Activated effector memory CD4-positive, alpha-beta T cell treated with anti-CD3 and anti-CD28 coated beads, Interleukin-2, amount 50 U/mL, for 16 hours (primary cell): ENCODE measurements at places on chromosomes 2 and 18.

DNA sequence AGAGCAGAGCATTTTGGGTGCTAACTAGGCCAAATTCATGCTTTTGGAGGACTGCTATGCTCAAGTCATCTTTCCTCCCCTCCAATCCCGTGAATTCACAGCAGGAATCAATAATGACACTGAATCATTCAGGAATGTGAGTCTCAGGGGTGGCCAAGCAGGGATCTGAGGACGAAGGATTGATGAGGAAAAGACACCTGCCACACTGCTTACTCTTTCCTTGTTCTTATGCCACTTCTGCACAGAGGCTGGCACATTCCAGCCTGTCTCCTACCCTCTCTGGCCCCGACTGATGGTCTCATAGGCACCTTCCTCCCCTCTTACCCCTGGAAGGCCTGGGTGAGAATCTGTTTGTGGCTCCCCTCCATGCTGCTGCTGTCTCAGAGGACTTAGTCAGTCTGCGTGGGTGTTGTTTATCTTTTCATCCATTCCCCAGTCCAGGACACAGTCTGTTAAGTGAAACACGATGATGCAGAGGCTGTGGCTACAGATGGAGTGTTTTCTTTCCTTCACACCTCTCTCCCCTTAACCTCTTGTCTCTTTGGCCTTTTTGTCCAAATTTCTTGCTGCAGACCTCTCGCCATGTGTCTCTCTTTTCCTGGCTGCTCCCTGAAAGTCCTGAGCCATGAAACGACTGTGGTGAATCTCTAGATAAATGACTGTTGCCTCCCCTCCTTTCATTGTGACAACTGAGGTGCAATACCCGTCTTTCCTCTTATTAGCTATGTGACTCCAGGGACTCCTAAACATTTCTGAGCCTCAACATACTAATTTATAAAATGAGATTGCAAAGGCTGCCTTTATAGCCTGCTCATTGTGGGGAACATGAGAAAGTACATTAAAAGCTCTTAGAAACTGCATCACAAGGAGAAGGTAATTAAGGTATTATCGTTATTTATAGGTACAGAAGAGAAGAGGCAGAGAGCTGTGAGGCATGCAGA, 86.9 kb downstream of the RDH14 start:
- no peak for DNase-seq

- DNase-seq: no peak
Measured at GRCh38 chr2:179248024-179248348, 16.6 kb downstream of the SESTD1 start.

DNA sequence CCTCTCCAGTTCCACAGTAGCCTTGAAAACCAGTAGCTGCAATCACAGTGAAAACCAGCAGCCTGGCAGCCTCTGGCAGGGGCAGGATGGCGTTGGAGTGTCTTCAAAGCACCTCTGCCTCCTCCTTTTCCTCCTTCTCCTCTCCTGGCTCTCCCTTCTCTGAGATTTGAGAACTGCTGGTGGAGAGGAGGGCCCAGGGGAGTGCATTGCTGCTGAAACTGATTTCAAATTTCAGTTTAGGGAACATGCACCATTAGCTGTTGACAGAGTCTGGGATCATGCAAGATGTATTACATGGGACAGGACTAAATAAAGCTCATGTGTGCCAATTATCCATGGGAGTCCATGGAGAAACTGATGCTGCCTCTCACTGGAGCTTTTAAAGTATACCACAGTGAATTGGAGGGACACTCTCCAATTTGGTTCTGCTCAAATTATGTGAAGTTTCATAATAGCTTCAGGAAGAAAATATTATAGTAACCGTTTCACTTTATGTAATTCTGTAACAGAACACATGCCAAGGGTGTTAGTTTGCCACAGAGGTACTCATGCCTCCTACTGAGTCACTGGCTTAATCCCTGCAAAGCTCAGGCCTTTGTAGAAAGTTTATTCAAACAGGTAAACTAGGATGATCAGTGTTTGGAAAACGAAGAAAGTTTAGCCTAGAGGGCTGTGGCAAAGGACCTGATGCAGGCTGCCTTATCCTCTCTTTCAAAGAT, 146.1 kb downstream of the PRPF40A start:
- DNase-seq: no peak

DNA sequence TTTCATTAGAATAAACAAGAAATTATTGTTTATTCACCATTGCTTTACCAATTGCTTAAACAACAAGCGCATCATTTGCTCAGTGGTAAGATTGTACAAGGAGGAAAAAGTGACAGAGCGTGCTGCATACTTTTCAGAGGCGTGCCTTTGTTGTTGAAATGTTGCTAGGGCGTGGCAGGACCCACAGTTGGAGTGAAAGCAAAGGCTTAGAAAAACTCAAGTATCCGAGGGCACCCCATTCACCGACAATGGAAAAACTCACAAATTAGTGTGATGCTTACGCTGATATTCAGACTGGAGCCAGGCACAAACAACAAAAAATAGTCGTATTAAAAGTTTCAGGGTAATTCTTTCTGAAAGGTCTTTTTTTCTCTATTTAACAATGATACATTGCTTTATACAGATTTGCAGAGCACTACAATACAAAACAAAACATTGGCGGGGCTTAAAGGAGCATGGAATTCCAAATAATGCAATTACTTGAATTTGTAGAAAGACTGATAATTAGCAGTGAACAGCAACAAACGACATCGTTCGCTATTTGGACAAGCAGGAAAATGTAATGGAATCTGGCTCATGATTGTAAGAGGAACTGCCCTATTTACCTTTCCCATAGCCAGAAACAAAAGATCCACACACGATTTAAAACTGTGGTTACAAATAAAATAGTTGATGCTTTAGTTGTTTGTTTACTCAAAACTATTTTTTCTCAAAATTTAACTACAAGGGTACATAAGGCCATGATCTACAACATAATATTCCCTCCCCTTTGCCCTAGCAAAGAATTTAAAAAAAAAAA, 37.8 kb upstream of the RTTN start:
- DNase-seq: no peak

GRCh38 chr18:9737472-9738121, 29.5 kb downstream of the RAB31 start:
- DNase-seq: no peak

DNA sequence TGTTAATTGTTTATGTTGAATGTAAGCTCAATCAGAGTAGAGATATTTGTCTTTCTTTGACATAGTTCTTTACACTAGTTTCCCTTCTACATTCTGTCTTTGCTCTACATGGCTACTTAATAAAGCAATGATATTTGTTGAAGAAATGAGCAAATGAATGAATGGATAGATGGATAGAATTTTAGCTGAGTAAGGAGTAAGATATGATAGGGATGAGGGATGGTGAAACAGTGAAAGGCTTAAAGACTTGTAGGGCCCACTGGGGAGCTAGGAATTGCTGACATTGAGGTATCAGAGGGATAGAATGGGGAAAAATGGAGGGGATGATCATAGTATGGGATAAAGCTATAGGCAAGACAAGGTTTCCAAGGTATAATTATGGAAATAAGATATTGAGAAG, 361.6 kb upstream of the SPHKAP start:
- DNase-seq: no peak

DNA sequence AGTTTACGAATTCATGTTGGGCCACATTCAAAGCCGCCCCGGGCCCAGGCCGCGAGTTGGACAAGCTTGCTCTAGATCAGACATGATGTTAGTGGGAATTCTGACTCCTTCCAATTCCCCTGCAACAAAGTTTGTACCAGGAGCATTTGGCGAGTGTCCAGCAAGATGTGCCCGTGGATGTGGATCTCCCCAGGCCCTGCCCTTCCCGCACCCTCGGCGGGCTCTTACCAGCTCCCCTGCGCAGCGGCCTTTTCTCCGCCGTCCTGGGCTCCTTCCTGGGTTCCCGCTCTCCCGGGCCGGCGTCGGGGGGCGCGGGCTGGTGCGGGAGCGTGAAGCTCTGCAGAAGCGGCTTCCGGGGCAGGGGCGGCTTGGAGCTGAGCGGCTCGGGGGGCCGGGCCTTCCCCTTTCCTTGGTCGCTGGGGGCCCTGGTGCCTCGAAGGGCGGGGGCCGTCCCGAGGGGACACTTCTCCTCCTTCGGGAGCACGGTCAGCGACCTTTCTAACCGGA, 90.8 kb upstream of the MGAT4A start:
- DNase-seq: no peak

GRCh38 chr2:75719616-75720015, 8.9 kb upstream of the GCFC2 start:
- no peak for DNase-seq

DNA sequence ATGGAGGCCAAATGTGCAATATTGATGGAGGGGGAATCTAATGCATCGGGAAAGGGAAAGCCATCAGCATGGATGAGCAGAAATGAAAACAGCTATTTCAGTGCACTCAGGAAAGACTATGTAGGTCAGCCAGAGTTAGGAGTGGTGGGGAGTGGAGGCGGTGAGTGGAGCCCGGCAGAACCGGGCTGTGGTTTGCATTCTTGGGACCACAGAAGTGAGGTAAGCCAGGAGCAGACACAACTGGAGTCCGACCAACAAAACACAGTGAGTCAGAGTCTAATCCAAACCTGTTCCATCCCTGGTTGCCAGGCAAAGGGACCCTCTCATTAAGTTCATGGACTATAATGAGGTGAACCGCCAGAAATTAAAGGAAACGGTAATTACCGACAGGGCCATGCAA, 61.1 kb upstream of the RAB12 start:
- DNase-seq: no peak

- DNase-seq: no peak
Measured at GRCh38 chr2:85549826-85550225, 10.9 kb downstream of the MAT2A start.

DNA sequence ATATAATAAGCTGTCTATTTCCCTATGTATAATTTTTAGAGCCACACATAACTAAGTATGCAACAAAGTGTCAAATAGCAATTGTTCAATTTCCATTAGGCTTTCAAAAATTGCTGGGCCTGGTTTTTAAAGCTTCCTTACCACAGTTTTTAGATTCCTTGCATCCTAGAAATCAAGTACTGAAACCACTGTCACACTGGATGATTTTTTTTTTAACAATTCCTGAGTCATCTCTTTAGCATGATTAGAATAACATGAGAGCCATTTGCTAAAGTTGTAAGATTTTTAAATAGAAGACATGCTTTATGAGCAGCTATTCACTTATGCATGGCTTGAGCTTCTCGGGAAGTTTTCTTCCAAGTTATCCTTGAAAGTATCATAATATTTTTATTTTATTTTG, 319.5 kb upstream of the NXPH2 start:
- no peak for DNase-seq
